ENCODE measurements at places on chromosomes 3 and 15.

DNA sequence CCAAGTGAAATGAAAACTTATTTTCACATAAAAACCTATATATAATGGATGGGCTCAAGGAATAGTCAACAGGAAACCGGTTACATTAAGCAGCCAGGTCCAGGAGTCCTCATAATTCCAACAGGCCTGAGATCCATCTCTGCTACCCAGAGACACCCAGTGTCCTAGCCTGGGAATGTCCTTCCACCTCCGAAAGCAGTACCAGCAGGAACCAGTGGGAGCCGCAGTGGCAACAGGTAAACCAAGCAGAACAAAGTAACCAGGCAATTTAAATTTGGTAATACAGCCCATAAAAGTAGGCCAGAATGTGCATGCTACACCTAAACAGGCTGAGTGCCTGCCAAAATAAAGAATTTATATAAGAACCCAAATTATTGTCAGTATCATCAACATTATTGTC is 195.6 kb downstream of the ZBBX start:
- DNase-seq: no peak

- peak; percentile 62 for DNase-seq
These were observed 51.0 kb upstream of the ATP13A3 start for GRCh38 chr3:194537732-194538247.

- DNase-seq: peak; percentile 56
These were observed 20.6 kb downstream of the MYH15 start for GRCh38 chr3:108489776-108490175.

DNA sequence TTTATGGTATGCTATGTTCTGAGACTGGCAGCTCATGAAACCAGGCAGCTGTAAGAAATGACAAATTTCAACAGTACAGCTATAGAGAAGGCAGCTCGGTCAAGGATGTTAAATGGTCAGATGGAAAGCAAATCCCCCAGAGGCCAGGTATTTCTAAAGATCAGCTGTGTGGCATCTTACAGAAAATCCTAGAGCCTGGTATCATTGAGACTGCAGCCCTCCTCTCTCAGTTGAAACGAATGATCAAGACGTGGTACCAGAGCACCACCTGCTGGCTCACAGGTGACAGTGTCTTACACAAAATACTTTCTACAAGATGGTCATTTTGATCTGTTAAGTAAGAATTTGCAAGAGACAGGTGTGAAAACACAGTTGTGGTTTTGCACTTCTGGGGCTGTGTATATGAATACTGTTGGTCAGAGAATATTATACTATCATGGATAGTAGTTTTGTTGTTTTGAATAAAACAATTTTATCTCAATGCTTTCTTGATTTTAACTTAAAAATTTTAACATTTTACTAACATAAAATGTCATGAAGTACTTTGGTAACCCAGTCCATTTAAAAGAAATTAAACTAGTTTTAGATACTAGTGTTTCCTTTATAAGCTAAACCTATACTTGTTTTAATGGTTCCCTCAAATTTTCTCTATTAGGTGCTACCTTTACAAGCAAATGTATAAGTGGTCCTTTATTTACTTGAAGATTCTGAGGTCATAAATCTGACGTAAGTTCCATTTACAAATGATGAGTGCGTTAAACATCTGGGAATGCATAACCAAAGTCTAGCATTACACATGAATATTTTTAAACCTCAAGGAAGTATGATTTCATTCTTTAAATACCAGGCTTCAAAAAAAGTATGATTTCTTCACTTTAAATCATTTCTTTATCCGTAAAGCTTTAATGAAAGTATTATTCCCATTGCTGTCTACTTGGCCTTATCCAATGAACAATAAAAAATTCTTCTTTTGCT is 121.8 kb downstream of the PDZRN3 start:
- DNase-seq: peak; percentile 73

- no peak for DNase-seq
These were observed 2.2 kb downstream of the MBNL1 start for GRCh38 chr3:152270937-152271336.

DNA sequence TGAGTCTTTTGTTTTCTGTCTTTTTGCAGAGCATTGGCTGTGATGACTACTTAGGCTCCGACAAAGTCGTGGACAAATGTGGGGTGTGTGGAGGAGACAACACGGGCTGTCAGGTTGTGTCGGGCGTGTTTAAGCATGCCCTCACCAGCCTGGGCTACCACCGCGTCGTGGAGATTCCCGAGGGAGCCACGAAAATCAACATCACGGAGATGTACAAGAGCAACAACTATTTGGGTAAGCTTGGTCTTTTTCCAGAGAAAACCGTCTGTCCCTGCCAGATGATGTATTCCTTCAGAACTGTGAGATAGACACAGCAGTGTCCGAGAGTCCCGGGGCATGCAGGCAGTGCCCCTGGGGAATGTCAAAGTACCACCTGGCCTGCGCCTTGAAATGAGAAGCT is 149.9 kb upstream of the NR2E3 start:
- no peak for DNase-seq

- DNase-seq: no peak
These were observed 171.3 kb downstream of the ATP10A start for GRCh38 chr15:25691544-25692430.

DNA sequence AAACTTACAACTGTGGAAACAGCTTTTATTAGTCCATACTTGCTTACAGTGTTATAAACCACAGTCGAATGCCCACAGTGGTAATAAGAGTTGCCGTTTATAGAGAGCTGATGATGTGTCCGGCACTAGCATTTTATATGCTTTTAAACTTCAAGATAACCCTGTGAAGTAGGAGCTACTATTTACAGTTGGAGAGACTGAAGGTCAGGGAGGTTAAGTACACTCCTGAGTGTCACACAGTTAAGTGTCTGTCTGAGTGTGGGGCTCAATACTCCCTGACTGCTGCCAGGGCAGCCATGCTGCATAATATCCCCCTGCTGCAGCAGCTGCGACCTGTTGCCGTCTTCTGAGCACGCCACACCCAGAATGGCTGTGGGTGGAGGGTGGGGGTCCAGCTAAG is 89.9 kb upstream of the TNFAIP8L3 start:
- DNase-seq: peak; percentile 36

DNA sequence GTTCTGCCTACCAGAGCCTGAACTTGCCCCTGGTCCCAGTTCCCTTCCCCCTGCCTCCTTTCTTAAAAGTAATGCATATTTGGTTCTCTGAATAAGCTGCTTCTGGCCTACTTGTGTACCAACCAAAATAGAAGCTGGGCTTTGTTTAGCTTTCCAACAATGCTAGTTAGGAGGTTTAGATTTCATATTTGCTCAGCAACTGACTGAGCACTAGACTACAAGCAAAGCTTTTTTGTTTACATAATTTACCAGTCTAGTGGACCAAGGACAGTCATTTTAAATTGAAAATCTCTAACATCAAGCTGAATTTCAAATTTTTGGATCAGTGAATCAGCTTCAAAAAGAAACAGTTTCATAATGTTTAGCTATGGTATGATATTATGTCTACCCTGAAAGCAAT is 331.2 kb downstream of the ULK4 start:
- DNase-seq: no peak

DNA sequence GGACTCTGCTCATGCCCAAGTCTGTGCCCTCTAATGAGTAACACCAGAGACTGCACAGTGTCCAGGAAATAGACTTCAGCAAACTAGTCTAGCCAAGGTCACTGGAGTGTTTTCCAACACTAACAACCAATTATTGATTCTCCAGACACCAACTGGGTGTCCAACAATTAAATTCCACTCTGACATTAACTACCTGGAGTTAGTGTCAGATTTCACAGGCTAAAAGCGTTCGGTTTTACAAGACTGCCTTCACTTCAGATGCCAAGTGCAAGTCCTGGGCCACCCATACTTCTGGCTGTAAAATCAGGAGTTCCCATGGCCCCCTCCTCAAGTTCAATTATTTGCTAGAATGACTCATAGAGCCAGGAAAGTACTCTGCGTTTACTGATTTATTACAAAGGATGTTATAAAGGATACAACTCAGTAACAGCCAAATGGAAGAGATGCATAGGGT is 20.8 kb upstream of the CFAP161 start:
- DNase-seq: no peak

GRCh38 chr15:77209221-77209620 is 138.3 kb upstream of the TSPAN3 start:
- no peak for DNase-seq

DNA sequence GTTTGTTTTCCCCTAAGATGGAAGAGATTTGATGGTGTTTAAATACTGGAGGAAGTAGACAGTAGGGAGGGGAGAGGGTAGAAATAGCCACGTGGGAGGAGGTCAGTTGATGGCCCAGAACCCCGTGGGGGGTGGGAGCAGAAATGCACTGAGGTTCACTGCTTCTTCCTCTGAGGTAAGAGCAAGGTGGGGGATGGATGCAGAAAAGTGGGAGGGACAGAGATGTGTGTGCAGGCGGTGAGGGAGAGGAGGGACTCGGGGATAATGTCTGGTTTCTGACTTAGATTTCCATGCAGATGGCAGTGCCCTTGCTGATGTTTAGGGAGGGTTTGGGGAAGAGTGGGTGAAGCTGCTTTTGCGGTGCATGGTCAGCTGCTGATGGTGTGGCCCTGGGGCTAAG is 102.9 kb downstream of the ARNT2 start:
- DNase-seq: no peak

DNA sequence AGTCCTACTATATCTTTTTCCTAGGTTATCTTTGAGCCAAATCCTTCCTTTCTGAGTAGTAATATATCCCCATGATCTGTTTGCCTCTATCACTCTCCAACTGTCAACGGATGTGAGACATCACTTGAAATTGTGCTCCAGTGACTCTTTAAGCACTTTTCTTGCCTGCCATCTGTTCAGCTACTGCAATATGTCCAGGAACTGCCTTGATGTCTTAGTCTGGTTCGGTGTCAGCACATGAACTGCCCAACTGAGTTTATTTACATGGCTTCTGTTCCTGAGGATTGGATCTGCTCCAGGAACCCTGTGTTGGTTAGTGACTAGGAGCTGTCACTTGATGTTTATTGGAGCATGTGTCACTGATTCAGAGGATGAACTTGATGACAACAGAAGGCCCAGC is 116.5 kb downstream of the SLC9A9 start:
- no peak for DNase-seq

DNA sequence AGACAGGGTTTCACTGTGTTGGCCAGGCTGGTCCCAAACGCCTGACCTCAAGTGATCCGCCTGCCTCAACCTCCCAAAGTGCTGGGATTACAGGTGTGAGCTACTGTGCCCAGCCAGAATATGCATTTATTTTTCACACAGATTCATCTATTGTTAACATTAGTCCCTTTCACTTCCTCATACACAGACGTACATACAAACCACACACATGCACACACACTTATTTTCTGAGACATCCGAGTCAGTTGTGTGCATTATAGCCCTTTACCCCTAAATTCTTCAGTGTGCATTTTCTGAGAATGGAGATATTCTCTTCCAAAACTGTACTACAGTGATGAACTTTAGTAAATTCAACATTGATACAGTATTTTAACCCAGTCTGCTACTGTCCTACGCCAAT is 15.0 kb upstream of the MEX3B start:
- no peak for DNase-seq
